Calu3 (cell line): ENCODE measurements at places on chromosomes 1 and 21. TPM values are rescaled to one million over a fixed set of nuclear protein-coding genes. Genes with fewer than 3 reads are reported as not detected.

Gene RNU1-1
- 1,678 and 1,905 TPM in 2 replicates for total RNA-seq

Gene CYP4X1
- total RNA-seq: 0.21 and 0.27 TPM in 2 replicates

Gene MPL
- 0.52 and 0.73 TPM in 2 replicates for total RNA-seq

- DNase-seq: no peak
Measured at GRCh38 chr1:4219826-4220225, 319.8 kb upstream of the C1orf174 start.
